ENCODE measurements at places on chromosomes 2 and 18. TPM values are rescaled to one million over a fixed set of nuclear protein-coding genes. Genes with fewer than 3 reads are reported as not detected.

- DNase-seq: no peak
These were observed 95.6 kb downstream of the FAM210A start for GRCh38 chr18:13630716-13631268.

DNA sequence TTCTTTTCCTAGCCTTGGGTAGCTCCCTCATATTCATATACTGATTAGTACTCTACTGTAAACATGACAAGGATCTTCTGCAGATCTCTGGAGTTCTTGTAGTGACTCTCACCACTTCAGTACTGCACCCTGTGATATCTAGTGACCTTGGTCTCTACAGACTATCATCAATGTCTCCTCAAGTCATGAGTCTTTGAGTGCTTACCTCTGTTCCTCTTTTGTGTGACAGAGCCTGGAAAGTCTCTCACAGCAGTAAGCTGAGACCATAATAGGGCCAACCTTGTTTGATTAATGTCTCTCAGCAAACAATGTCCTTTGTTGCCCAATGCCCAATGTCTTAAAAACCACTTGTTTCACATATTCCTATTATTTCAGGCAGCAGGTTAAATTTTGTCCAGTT lies 34.2 kb upstream of the BAZ2B start:
- DNase-seq: no peak

GRCh38 chr2:160156665-160157064 lies 43.4 kb downstream of the ITGB6 start:
- no peak for DNase-seq

DNA sequence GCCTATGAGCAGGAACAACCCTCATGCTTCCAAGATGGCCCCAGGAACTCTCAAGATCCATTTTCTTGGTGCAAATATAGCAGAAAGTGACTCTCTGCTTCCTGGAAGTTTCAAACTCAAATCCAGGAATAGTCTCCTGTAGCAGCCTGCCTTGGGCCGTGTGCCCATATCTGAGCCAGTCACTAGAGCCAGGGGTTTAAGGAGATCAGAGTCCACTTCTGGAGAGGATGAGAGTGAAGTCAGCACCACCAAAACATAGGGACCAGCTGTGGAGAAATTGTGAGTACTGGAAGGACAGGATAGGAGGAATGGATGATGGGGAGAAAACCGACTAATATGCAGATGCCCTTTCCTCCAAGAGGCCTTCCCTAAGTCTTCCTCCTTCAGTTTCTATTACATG lies 33.2 kb downstream of the PSD4 start:
- no peak for DNase-seq

DNA sequence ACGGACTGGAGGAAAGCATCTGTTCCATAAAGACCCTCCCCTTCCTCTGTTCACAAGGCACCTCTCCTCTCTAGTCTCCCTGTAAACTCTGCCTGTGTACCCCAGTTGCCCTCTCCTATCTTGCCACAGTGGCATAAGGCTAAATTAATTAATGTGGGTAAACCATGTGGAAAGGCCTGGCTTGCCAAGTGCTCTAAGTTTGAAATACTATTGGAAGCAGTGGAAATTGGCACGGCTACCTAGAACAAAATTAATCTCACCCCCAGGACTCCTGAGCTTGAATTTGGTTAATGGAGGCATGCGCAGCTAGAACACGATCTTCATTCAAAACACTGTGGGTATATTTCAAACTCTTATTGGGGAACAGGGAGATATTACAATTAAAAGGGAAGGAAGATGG lies 19.2 kb upstream of the SLC14A2 start:
- DNase-seq: no peak

GRCh38 chr18:3485153-3486149 lies 35.5 kb downstream of the TGIF1 start:
- no peak for DNase-seq

DNA sequence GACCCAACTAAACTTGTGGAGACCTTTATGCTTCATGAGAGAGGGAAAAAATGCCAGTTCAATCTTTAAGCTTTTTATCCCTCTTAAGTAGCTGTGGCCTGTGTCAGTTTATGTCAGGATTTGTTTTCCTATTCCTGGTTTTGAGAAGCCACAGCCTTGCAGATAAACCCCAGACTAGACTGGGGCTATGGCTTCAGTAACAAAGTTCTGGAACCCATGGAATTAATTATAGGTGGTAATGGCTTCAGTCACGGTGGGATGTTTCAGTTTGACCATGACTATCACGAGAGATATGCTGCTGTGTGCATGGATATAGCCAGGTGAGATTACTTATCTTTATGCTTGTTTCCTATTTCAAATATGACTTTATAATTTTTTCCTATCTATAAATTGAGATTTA lies 134.8 kb downstream of the RAPGEF4 start:
- DNase-seq: no peak

DNA sequence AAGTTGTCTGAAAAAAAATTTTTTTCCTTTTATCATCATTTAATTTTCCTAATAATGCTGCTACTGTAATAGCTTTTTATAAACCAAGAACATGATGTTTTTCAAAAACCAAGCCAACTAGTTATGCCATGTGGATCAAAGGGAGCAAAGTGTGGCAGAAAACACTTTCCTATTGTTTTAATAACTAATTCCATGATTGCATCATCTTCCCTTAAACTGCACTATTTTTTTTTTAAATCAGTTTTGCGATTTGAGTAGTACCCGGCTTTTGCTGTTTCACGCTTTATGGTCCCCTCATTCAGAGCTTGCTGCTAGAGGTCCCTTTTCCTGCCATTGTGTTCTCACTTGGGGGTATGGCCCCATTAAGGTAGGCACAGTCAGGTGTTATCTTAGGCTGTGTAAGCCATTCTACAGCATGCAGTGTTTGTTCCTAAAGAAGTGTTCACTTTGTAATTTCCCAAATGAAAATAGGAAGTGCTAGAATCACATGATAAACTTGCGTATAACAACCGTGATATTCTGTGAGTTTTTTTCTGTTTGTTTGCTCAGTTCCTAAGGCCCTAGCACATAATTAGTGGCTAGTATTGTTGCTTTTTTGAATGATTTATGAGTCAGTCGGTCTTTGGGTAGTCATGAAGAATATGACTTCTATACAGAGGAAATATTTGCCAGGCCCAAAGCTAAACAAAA lies 225.8 kb downstream of the PTGR3 start:
- DNase-seq: no peak

DNA sequence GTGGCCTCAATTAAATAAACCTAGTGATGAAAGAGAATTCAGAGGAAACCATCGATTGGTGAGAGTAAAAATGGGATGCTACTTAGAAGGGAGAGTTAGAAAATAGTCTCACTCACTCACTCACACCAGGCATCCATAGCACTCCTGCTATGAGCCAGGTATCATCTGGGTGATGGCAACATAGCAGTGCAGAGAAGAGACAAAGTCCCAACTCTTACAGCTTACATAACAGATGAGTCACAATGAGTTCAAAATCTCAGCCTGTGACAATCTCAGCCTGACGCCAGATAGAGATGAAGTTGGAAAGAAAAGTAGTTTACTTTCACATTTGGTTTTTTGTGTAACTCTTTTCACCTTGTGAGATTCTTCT lies 55.4 kb upstream of the THOC1 start:
- DNase-seq: no peak

DNA sequence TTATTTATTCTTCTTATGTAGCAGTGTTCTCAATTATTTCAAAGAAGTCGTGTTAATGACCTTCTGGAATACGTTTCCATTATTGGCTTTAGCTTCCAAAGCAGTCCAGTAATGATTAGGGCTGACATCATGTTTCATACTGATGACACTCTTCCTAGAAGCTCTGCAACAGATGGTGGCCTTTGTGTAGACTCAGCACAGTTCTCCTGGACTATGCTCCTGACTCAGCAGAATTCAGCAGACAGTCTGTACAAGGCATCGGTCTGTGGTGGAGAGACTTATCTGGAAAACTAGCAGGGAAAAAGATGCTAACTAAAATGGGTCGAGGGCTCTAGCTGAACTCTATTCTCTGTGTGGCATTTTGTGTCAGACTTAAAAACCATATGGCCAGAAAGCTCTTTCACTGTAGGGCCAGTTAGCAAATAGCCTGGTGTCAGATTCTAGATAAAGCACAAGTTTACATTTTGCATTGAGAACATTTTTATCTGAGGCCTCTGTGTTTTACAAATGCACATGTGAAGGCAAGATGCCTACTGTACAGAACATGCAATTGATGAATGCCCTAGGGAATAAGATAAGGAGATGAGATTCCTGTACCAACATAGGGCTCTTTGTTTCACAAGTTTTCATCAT lies 35.1 kb downstream of the GULP1 start:
- no peak for DNase-seq

DNA sequence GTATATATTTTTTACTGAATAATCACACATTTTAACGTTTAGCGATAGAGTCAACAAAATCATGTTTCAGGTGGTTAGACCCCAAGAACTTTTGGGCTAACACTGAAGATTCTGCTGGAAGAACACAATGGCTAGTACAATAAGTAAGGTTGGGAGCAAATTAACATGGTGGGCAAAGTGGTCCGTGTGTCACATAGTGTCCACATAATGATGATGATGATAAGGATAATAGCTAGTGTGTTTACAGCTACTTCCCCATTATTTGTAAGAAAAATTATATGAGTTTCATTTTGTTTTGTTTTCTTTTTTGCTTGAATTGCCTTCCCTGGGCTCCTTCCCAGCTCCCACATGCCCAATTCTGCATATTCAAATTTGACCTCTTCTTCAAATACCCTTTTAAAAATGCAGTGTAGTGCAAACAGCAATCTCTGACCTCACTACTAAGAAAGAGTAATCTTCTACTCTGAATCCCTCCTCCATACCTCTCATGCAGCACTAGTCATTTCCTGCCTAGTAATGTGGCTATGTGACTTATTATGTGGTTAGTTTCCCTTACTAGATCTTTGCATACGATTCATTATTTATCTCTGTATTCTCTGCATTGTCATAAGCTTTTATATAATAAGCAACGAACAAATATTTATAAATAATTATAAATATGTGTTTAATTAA lies 16.9 kb upstream of the VPS54 start:
- peak; percentile 76 for DNase-seq

- DNase-seq: no peak
These were observed 4.6 kb downstream of the SP140 start for GRCh38 chr2:230230087-230230486.

DNA sequence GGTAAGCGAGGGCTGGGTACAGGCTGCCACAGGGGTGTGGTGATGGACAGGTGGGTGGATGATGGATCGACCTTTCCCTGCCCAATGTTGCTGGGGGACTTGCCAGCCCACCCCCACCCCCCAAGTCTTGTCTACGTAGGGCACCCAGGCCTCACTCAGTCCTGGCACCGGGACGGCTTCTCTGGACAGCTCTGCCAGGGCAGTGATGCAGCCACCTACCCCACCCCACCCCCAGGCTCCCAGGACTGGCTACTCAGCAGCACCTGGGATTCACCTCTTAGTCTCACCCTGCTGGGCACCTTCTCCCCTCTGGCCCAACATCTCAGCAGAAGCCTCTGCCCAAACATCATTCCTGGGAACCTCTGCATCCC lies 55.7 kb downstream of the ANKMY1 start:
- DNase-seq: no peak

- no peak for DNase-seq
These were observed 1403.3 kb upstream of the SLC39A10 start for GRCh38 chr2:194253528-194254259.

- DNase-seq: no peak
These were observed 200.3 kb downstream of the PDE11A start for GRCh38 chr2:177872286-177872685.

DNA sequence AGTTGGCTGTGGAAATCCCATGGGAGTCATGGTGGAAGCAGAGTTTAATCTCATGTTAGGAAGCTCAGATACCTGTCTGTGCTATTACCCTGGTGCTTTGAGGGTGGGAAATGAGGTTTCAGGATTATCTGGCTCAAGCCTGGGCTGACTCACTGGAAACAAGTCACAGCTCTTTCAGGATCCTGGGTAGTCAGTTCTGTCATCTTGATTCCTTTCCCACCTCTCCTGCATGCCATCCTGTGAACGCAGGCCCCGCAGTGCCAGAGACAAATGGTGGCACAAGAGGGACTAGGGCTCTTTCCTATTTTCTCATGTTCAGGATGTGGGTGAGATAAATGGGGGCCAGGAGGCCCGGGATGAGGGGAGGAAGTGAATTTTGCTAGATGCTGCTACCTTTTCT lies 3.7 kb upstream of the FAM136A start:
- no peak for DNase-seq

Gene ANKRD36C
- 84.5 TPM for total RNA-seq

Gene SULT1C4
- total RNA-seq: not detected

Gene MOGAT1
- total RNA-seq: not detected

Gene M1AP
- not detected for total RNA-seq

Gene MOCOS
- total RNA-seq: 0.24 TPM

Gene SERPINB3
- total RNA-seq: not detected

Gene BBS5
- total RNA-seq: 2.2 TPM

Data from natural killer cell (primary cell).